ENCODE measurements at places on chromosomes 11 and 22.

GRCh38 chr11:47215366-47215910 lies 664 bp downstream of the DDB2 start:
- DNase-seq: no peak

- DNase-seq: peak; percentile 33
Observed at GRCh38 chr11:11028017-11028692, 170.3 kb upstream of the ZBED5 start.

- no peak for DNase-seq
Observed at GRCh38 chr11:89443361-89444322, 47.5 kb downstream of the NOX4 start.

DNA sequence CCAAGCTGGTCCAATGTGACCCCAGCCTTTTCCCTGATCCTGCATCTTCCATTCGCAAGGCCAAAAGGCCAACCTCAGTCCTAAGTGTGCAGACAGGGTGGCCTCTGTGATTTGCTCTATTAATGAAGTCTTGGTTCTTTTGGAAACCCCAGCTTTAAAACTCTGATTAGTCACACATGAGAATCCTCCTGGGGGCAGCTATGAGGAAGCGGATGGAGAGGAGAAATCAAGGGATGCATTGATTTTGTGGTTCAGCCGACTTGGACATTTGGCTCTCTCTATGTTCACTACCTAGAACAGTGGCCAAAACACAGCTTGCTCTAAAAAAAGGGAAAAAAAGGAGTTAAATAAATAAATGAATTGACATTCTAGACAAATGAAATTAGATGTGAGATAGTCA lies 98.6 kb upstream of the USP47 start:
- DNase-seq: no peak

DNA sequence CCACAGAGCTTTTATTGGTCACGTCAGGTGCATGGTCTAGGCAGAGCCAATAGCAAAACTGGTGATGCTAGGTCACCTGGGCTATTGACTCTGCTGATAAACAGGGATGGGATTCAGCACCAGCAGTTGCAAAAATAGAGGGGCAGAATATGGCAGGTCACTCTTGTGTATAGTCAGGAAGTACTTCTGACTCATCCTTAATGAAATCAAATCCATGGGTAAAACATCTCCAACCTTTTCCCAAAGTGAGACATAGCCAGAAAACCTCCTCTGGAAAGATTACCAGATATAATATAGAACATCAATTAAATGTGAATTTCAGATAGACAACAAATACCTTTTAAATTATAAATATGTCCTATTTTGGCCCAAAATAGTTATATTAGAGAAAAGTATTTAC lies 383.2 kb downstream of the METTL15 start:
- DNase-seq: no peak

- no peak for DNase-seq
Observed at GRCh38 chr22:50016988-50017700, 4.6 kb upstream of the IL17REL start.

DNA sequence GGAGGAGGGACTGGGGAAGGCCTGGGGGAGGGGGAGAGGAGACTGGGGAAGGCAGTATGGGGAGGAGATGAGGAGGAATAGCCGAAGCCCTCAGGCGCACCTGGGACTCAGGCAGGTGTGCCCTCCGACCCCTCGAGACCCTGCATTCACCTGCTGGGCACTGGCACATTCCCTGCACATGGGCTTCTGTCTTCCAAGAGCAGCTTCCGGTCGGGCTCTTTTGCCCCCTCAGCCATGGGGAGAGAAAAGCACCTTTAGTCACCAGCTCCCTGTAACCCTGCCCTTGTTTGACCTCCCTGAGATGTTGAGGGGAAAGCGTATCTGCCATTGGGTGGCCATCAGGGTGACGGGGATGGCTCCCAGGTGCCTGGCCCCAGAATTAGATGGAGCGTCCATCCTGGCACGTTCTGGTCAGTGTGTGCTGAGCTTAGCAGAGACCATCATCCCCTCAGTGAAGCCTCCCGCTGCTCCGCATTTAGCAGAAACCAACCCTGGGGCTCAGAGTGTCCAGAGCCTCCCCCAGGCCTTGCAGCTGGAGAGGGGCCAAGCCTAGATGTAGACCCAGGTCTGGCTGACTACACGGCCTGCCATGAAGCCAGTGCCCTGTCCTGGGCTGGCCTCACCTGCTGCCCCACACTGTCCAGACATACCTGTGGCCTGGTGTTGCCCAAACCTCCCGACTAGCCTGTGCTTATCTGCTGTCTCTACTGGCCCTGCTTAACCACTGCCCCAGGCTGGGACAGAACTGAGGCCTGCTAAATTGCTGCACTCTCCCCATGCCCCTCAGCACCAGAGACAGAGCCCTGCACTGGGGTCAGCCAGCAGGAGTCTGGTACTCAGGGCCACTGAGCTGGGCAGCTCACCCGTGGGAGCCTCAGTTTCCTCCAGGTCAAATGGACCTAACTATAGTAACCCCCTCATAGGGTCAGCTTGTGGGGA lies 6.2 kb downstream of the ANO1 start:
- DNase-seq: no peak

DNA sequence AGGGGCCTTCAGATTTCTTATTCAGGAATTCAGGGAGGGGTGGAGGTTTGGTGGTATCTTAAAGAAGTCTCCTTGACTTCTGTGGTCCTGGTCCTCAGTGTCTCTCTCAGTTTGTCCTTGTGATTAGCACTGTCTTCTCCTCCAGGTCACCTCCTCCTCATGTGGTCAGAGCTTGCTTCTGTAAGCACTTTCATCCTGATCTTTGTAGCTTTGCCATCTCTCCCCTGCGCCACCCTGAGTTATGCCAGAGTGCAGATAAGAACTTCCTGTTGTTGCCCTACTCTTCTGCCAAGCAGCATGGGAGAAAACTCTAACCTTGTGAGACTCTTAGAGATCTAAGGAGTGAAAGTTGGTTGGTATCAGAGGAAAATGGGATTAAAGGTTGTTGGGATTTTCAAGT lies 30.9 kb downstream of the MICAL2 start:
- DNase-seq: no peak

GRCh38 chr22:19289475-19290161 lies 1.9 kb downstream of the CLTCL1 start:
- DNase-seq: no peak

DNA sequence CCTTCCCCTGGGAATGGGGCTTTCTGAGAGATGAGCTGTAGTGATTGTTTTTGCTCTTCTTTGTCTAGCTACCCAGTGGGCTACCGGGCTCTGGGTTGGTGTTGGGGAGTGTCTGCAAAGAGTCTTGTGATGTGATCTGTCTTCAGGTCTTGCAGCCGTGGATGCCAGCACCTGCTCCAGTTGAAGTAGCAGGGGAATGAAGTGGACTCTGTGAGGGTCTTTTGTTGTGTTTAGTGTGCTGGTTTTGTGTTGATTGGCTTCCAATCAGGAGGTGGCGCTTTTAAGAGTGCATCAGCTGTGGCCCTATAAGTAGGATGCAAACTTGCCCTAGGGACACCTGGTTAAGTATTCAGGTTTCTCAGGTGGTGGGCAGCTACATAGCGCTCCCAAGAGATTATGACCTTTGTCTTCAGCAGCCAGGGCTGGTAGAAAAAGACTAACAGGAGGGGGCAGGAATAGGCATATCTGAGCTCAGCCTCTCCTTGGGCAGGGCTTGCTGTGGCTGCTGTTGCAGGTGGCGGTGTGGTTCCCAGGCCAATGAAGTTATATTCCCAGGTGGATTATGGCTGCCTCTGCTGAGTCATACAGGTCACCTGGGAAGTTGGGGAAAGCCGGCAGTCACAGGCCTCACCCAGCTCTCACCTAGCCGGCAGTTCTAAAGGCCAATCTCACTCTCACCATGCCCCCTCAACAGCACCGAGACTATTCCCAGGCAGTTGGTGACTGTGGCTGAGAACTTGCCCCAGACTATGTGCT lies 315.7 kb upstream of the C11orf87 start:
- DNase-seq: no peak

DNA sequence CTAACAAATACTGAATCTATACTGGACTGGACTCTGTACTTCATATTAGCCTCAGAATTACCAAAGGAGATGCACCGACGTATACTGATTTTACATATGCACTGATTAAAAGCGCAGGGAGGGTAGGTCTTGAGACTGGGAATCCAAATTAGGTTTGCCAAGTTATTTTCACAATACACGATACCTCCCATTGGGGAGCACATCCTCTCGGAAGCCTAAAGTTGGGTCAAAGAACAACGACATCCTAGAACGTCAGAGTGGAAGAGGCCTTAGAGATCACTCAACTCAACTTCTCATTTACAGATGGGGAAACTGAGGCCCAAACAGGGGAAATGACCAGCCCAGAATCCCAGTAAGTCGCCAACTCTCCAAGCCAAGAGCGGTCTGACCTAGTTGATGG lies 626 bp downstream of the DNAL4 start:
- DNase-seq: no peak

- DNase-seq: no peak
Observed at GRCh38 chr11:109285465-109285864, 136.5 kb upstream of the C11orf87 start.

Measured in CD14-positive monocyte (primary cell).